ENCODE measurements at places on chromosomes 7 and 10. TPM values are rescaled to one million over a fixed set of nuclear protein-coding genes. Genes with fewer than 3 reads are reported as not detected.

Gene ABCC2
- 0.07 TPM for total RNA-seq

Gene PAX4
- not detected for total RNA-seq

Gene SLC26A5
- total RNA-seq: not detected

Gene CUBN
- 1.3 TPM for total RNA-seq

Gene EFCAB10
- total RNA-seq: 2.5 TPM

Gene ARHGEF35
- total RNA-seq: 9.0 TPM

Gene COL28A1
- 0.14 TPM for total RNA-seq

Gene MNX1
- total RNA-seq: 2.0 TPM

- DNase-seq: no peak
Observed at GRCh38 chr10:75003891-75004290, 107.6 kb upstream of the SAMD8 start.

- no peak for DNase-seq
Observed at GRCh38 chr7:147810269-147810668, 780.3 kb upstream of the C7orf33 start.

GRCh38 chr7:37656913-37657530 is 26.5 kb upstream of the GPR141 start:
- DNase-seq: no peak

- no peak for DNase-seq
Observed at GRCh38 chr7:158676906-158677305, 27.7 kb downstream of the NCAPG2 start.

- no peak for DNase-seq
Observed at GRCh38 chr7:91503934-91504555, 239.8 kb downstream of the FZD1 start.

DNA sequence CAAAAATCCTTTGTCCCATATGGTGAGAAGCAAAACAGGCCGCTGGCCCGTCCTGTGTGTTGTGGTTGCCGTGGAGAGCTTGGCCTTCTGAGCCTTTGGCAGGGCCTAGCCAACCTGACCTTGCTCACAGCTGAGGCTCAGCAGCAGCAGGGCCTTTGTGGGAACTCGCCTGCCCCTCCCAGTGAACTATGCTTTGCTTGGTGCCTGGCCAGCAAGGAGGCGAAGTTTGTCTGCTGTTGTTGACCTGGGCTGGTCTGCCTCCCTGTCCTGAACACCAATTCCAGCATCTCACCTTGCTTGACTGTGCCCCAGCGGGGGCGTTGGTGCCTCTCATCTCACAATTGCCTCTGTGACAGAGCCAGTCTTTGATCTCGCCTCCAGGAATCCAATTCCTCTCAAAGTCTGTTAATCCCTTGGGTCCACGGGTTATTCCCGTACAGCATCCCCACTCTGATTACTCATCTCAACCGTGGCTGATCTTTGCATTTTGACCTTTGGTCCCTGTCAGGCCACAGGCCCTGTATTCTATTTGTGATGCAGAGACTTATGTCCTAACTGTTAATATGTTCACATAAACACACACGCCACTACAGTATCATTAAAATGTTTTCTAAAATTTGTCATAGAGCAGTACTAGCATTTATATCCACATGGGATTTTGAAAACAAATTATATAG is 22.6 kb downstream of the EPDR1 start:
- DNase-seq: no peak

GRCh38 chr7:44216521-44217222 is 15.9 kb downstream of the YKT6 start:
- no peak for DNase-seq

- DNase-seq: no peak
Observed at GRCh38 chr10:128296253-128297007, 170.2 kb upstream of the MKI67 start.

- no peak for DNase-seq
Observed at GRCh38 chr10:64011912-64012714, 490.9 kb downstream of the REEP3 start.

DNA sequence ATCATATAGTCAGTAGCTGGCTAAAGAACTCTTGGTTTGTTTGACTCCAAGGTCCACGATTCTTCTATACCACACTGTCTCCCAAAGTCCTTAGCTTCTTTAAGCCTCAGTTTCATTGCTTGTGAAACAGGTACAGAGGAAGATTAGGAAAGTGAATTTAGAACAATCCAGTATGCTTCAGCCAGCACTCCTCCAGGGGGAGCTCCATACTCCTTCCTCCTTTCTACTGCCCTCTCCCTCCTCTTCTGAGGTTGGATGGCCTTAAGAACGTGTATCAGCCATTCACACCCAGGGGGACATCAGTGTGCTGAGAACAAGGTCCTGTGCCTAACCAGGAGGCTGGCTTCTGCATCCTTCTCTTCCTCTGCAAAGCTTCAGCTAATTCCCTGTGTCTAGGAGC is 54.8 kb upstream of the CALD1 start:
- DNase-seq: no peak

DNA sequence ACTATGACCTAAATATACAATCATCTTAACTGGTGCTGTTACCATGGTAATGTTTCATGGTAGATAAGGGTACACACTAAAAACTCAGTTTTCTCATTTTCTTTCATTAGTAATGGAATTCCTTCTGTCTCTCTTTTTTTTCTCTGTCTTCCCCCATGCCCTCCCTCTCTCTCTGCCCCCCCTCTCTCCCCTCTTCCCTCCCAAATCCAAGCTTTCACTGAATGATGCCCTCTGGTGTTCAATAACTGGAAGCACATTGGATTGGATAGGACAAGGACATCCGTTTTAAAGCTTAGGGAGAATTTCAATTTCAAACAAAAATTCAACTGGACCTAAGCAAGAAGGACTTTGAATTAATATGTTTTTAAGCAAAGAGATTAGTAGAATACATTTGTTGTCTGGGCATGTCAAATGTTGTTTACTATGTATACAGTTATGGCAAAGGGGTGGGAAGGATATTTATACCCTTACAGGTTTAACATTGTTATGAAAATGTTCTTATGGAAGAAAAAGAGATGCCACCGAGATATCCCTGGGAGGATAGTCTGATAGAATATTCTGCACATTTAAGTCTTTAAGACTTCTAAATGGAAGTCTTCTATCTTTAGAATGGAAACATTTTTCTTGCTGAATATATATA is 6.1 kb downstream of the CHRM2 start:
- DNase-seq: no peak

DNA sequence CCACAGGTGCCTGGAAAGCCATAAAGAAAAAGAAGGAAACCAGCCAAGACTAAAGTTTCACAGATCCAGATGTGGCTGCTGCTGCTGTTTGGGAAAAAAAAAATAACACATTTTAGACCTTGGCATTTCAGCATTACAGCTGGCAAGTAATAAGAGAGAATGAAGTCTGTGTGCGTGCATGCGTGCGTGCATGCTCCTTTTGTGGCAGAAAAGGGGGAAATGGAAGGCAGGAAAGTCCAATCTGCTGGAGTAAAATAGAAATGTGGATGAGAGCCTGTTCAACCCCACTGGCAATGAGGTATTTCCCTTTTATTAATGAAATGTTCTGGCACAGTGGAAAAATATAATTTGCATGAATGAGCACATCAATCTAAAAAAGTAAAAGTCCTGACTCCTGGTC is 137.0 kb upstream of the SEMA3A start:
- peak; percentile 14 for DNase-seq

DNA sequence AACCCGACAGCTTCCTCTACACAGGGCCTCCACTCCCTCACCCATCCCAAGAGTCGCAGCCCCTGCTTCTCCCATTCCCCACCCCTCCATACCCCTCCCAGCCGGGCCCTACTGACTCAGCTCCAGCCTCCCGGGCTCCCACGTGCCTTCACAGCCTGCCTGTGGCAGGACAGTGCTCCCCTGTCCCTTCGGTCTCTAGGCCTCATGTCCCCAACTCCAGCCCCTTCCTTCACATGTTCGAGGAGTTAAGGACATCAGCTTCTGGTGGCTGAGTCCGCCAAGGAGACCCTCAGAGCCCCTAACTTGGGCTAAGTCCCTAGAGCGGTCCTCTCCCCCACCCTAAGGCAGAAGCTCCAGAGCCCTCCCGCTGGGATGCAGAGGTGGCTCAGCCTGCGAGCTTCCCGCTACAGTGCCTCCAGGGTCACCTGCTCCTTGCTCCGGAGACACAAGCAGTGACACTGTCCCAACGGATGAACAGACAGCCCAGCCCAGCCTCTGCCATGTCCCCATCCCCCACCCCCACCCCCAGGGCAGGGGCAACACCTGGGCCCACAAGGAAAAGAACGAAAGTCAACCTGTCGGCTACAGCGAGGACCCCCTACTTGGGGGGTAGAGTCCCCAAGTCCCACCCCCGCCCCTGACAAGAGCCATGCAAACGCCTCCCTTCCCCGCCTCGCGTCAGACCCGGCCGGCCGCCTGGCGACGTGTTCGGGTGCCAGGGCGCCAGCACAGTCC is 716 bp downstream of the SMARCD3 start:
- DNase-seq: no peak
